HFFc6 (cell line): ENCODE measurements at places on chromosomes 4 and X. TPM values are rescaled to one million over a fixed set of nuclear protein-coding genes. Genes with fewer than 3 reads are reported as not detected.
A peak's percentile ranks its signal among the peaks of the same experiment; 100 is the strongest.

The TKTL2 gene
- not detected in 3 replicates for total RNA-seq

GRCh38 chrX:122667667-122668066 lies 516.4 kb upstream of the GRIA3 start:
- H3K4me1 ChIP-seq, result peaks cover 17% of the 10 kb centered on the region
- no peak overlapping the region for H3K27ac ChIP-seq
- no peak for DNase-seq
- H3K36me3 ChIP-seq, result no peaks in the 10 kb centered on the region

DNA sequence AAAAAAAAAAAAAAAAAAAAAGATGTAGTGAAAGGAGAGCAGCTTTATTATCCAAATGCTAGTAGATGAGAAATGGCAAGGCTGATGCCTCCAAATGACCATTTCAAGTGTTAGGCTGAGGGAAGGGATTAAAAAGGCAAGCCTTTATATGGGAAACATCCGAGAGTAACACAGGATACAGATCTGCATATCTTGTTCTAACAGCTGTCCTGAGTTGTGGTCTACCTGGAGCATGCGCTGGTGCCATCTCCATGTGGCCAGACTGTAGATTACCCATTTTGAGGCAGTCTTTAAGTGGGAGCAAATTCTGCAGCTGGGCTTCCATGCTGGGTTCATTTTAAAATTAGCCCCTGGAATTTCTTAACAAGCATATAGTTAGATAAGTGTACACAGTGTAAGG lies 26.0 kb upstream of the ELF2 start:
- H3K27ac ChIP-seq, result no peak overlapping the region
- H3K4me1 ChIP-seq, result peaks cover 5% of the 10 kb centered on the region
- no peak overlapping the region for H3K4me3 ChIP-seq

DNA sequence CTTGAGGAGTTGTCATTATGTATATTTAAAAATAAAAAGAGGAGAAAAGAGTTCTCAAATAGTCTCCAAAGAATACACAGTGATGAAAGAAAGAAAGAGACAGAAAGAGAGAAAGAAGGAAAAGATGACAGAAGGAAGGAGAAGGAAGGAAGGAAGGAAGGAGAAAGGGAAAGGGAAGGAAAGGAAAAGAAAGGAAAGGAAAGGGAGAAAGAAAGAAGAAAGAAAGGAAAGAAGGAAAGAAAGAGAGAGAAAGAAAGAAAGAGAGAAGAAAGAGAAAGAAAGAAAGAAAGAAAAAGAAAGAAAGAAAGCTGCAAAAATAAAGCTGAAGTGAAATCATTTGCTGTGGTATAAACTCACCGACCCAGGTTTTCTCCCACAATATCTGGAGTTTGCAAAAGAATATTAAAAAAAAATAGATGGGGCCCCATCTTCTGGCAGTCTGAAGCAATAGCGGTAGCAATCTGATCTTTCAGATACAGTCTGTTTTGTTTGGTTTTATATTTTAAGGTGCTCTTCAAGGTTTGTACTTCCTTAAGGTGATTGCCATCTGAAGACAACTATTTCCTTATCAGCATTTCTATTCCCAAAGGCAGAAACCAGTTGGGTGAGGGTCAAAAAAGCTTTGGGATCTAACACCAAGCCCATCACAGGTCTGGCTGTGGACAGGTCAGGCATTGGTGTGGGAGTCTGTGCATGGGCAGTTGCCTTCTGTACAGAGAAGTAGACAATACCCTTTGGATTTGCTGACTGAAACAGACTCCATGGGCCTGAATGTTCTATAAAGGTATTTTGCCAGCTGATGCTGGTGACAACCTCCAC lies 160.4 kb downstream of the CPEB2 start:
- peak; percentile 26 for DNase-seq
- H3K27ac ChIP-seq, result no peak overlapping the region
- H3K4me3 ChIP-seq, result no peak overlapping the region
- H3K27me3 ChIP-seq, result peaks cover 13% of the 10 kb centered on the region

The GRSF1 gene
- 99.1 and 104 TPM in 2 replicates for total RNA-seq

- no peak overlapping the region for H3K27ac ChIP-seq
- 0 out of 2 replicates have a peak, but pooled peaks cover 1% of the 10 kb centered on the region for H3K27me3 ChIP-seq
- no peaks in the 10 kb centered on the region for H3K36me3 ChIP-seq
- DNase-seq, result no peak
- no peak overlapping the region for H3K4me3 ChIP-seq
Measured at GRCh38 chrX:21657318-21658151, 595 bp downstream of the KLHL34 start.

DNA sequence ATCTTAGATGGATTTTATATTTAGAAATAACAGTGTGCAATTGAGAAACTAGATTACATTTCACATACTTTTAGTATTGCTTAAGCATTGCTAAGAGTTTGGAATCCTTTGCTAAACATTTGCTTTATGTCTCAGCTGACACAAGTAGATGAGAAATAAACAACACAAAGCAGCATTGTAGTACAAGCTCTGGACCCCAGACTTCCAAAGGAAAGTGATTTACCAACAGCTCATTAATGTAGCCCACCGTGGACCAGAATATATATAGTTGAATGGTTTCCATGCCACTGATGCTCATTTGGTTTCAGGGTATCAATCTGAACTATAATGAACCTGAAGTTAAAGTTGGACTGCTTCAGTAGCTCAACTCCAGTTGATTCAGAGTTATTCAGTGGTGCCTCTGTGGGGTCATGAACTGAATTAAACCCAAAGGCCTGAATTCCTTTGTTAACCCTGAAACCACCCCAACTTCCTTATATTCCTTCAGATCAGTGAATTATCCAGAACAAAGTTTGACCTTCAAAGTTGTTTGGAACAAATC lies 132.1 kb upstream of the NEIL3 start:
- peak; percentile 43 for DNase-seq
- H3K27ac ChIP-seq, result peak overlapping the region; percentile 1
- peaks cover 37% of the 10 kb centered on the region for H3K4me1 ChIP-seq
- no peaks in the 10 kb centered on the region for H3K36me3 ChIP-seq
- H3K27me3 ChIP-seq, result peaks cover 3% of the 10 kb centered on the region; the same call in 1 of the 2 replicates

DNA sequence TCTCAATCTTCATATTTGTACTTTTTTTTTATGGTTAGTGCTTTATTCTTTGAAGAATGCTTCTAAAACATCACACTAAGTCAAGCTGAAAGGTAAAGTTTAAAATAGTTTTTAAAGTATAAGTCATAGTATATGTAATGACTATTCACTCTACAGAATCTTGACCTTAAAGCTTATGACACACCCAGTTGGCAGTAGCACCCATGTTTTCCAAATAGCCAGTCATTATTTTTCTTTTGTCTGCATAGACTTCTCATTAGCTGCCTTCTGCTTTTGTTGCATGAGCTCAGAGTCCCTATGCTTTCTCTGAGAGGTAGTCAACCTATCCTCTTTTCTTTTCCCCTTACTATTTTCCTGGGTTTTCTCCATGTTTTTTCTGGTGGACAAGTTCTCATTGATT lies 231.5 kb downstream of the PCDH18 start:
- peak; percentile 53 for DNase-seq
- no peaks in the 10 kb centered on the region for H3K27me3 ChIP-seq
- no peak overlapping the region for H3K4me3 ChIP-seq
- H3K27ac ChIP-seq, result peak overlapping the region; percentile 18
- H3K4me1 ChIP-seq, result peaks cover 27% of the 10 kb centered on the region
- H3K36me3 ChIP-seq, result no peaks in the 10 kb centered on the region

The GCNA gene
- total RNA-seq, result 0.83 to 0.99 TPM (median 0.87 TPM) in 3 replicates

DNA sequence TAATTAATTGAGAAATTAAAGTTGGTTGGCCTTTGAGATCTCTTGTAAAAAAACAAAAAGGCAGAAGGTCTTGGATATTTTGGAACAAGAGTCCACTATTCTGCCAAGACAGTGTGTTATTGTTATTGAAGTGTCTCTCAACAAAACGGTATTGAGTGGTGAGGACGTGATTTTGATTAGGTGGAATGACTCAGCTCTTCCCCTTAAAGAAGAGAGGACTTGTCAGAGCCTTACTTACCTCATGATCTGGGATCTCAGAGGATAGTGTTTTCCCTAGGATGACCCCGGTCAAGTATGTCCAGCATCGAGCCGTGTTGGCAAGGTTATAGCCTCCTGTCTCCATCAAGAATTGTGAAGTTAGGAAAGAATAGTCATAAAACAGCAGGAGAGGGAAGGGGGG lies 110.9 kb downstream of the HDAC8 start:
- no peaks in the 10 kb centered on the region for H3K27me3 ChIP-seq
- DNase-seq, result no peak
- H3K4me3 ChIP-seq, result no peak overlapping the region
- H3K36me3 ChIP-seq, result no peaks in the 10 kb centered on the region; the same call in 1 of the 2 replicates

GRCh38 chr4:101400096-101400495 lies 52.8 kb upstream of the PPP3CA start:
- H3K36me3 ChIP-seq, result no peaks in the 10 kb centered on the region
- H3K27ac ChIP-seq, result no peak overlapping the region
- H3K4me3 ChIP-seq, result no peak overlapping the region; the same call in 1 of the 2 replicates
- no peak for DNase-seq
- H3K27me3 ChIP-seq, result no peaks in the 10 kb centered on the region

- H3K4me1 ChIP-seq, result no peaks in the 10 kb centered on the region
- H3K4me3 ChIP-seq, result no peak overlapping the region
- H3K36me3 ChIP-seq, result no peaks in the 10 kb centered on the region
- DNase-seq, result no peak
- H3K27me3 ChIP-seq, result no peaks in the 10 kb centered on the region
Measured at GRCh38 chrX:50698944-50699343, 115.0 kb downstream of the SHROOM4 start.

DNA sequence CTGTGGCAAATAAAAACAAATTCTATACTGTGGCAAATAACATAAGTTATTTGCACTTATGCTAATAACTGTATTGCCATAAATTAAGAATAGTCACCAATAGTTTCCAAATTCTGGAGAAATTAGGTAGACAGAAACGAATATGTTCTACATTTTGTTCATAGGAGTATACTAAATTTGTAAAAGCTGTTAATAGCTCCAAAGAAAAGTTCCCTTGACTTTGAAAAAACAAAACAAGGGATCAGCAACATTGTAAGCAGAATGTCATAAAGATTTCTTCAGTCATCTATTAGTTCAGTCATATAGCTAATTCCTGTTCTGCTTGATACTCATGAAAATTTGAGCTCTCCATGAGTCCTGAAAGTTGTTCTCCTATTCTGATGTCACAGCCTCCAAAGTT lies 1472.8 kb downstream of the C4orf33 start:
- peaks cover 6% of the 10 kb centered on the region for H3K4me1 ChIP-seq
- no peak for DNase-seq
- no peak overlapping the region for H3K4me3 ChIP-seq
- H3K27ac ChIP-seq, result no peak overlapping the region

- peaks cover 11% of the 10 kb centered on the region for H3K36me3 ChIP-seq
- no peaks in the 10 kb centered on the region for H3K27me3 ChIP-seq
- peak overlapping the region; percentile 69 for H3K27ac ChIP-seq
- H3K4me1 ChIP-seq, result peaks cover 44% of the 10 kb centered on the region
- DNase-seq, result peak; percentile 1
- peak overlapping the region; percentile 95 for H3K4me3 ChIP-seq
Measured at GRCh38 chr4:98996765-98997068, 1.2 kb downstream of the METAP1 start.

DNA sequence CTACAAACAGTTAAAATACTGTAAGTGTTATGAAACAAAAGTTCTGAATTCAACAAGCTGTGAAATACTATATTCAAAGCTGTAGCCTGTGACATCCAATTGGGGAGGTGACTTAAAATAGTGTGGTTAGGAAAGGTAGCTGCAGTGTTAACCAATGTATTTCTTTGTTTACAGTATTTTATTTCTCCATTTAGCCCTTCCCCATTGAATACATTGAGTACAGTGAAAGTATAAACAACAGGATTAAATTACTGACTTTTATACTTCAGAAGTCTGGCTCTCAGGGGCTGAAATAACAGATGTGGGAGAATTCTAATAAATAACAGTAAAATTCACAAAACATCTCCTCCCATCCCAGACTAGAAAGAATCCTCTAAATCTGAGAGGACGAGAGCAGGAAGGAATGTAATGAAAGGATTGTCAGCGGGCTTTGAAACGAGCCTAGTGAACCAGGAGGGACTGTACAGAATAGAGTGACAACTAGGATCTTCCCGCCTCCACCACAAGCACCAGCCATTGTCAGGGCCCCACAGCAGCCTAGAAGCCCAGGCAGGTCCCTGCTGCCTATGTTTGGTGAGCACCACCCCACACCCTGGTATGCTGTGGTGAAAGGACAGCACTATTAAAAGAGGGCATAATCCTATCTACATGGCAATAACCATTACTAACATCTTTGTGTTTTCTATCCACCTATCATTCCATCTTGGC lies 73.7 kb downstream of the SPCS3 start:
- no peak for DNase-seq
- H3K4me1 ChIP-seq, result peaks cover 33% of the 10 kb centered on the region
- no peaks in the 10 kb centered on the region; the same call in none of the 2 replicates for H3K27me3 ChIP-seq

DNA sequence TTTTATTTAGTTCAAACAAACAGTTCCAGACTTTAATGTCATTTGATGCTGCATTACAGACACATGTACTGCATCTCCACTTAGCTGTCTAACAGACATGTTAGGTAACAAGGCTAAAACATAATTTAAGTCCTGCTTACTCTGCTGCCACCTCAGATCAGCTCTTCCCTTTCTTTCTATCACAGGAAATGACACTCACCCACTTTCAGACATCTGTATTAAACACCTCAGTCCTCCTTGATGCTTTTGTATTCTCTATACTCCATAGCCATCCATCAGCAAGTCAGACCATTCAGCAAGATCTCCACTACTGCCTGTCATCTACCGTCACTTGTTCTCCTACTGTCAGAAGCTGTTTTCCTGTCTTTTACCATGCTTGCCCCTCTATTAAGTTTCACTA lies 405.4 kb downstream of the IL15 start:
- no peak overlapping the region for H3K4me3 ChIP-seq
- no peaks in the 10 kb centered on the region; the same call in 1 of the 2 replicates for H3K27me3 ChIP-seq
- H3K4me1 ChIP-seq, result peaks cover 78% of the 10 kb centered on the region
- no peak for DNase-seq
- no peak overlapping the region for H3K27ac ChIP-seq
- peaks cover 8% of the 10 kb centered on the region for H3K36me3 ChIP-seq

DNA sequence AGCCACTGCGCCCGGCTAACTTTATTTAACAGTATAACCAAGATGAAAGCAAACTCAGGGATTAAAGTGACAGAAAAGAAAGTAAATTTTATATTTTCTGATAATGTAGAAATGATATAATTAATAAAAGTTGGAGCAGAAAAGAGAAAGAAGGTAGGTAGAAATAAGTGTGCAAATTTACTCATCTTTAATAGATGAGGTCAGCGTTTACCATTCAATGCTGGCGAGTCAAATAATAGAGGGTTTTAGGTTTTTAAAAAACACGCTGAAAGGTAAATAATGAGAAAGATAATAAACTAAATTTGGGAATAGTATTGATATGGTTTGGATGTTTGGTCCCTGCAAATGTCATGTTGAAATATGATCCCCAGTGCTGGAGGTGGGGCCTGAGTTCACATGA lies 13.6 kb downstream of the CDKN2AIP start:
- H3K4me1 ChIP-seq, result peaks cover 16% of the 10 kb centered on the region
- H3K36me3 ChIP-seq, result peaks cover 20% of the 10 kb centered on the region
- no peak overlapping the region for H3K4me3 ChIP-seq
- no peak overlapping the region for H3K27ac ChIP-seq
- no peaks in the 10 kb centered on the region; the same call in 1 of the 2 replicates for H3K27me3 ChIP-seq
- no peak for DNase-seq

The GPR78 gene
- total RNA-seq, result 0.08 TPM in 1 of 2 replicates, not detected in the other
